Substantia nigra (tissue), 51 donors: ENCODE measurements at places on chromosomes 7 and 10.

DNA sequence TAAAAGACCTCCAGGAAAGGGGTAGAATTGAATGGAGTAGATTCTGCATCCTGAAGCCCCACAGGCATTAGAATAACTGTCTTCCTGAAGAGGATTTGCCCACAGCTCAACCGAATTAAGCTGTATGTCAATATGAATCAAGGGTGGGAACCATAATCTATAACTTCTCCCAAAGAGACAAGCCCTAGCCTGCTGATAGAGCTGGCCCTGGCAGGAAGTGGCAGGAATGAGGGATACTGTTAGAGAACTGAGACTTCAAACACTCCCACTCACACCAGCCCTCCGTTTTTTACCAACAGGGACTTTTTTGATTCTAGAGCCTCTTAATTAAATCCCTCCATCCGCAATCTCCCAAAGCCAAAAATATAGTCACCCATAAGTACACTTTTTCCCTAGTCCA, 12.2 kb upstream of the DUSP5 start:
- no peak for DNase-seq

DNA sequence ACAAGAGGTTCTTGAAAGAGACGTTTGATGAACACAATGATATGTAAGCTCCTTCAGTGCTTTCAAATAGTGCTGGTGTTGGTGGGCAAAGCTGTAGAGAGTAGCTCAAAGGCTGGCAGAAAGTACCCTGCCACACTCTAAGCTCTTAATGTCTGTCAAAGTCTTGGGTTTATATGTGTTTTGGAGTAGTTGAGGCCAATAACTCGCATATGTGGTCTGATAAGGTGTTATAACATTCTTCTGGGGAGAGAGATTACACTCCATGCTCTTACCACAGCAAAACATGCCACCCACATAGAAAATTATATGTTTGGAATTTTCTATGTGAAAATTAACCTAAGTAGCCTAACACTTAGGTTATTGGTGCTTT, 30.8 kb upstream of the NME8 start:
- DNase-seq = no peak

DNA sequence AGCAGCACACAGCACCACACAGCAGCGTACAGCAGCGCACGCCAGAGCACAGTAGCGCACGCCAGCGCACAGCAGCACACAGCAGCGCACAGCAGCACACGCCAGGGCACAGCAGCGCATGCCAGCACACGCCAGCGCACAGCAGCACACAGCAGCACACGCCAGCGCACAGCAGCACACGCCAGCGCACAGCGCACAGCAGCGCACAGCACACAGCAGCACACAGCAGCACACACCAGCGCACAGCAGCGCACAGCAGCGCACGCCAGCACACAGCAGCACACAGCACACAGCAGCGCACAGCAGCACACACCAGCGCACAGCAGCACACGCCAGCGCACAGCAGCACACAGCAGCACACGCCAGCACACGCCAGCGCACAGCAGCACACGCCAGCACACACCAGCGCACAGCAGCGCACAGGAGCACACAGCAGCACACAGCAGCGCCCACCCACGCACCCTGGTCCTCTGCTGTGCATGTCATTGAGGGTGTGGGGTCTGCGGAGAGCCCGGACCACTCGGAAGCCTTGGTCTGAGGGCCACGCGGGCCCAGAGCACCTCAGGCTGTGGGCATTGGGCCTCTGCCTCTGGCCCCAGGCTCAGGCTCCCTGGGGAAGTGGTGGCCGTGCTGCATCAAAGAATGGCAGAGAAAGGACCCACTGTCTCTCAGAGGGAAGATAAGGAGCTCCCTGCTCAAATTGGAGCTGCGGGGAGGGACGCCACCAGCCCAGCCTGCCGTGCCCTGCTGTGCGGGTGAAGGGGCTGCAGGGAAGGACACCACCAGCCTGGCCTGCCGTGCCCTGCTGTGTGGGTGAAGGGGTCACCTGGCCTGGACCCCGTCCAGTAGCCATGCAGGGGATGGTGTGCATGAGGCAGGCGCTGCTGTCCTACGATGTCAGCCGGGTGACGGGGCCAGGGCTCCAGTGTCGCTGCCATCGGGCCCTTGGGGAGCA, 27.5 kb upstream of the GPR146 start:
- no peak for DNase-seq

DNA sequence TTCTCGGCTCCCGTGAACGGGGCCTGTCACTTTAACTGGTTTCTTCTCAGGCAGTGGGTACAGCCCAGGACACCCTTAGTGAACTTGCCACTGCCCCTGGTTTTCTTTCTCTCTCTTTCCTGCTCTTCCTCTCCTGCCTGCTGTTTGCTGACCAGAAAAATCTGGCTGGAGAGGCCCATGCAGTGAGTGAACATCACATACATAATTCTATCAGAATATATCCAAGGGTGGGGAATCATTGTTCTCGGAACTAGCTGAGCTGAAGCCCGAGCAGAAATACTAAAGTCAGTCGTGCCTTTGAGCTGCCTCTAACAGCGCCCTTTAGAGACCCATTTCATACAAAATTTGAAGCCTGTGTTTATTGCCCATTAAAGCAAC, 501.5 kb upstream of the GALNT17 start:
- DNase-seq = no peak

DNA sequence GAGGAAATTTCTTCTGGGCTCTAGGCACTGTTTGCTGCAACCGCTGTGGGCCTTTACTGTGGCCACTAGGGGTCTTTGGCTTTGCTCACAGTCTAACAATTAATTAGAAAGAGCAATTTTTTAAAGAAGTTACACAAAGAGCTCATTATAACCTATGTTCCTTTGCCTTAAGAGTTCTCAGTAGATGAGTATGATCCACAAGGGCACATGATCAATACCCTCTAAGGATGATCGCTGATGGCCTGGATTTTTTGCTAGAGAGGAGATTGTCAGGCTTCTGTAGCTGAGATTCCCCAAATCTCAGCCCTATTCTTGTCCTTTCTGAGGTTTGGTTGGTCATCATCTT, 80.8 kb upstream of the RHOBTB1 start:
- peak; percentile 11 for DNase-seq

- no peak for DNase-seq
Measured at GRCh38 chr7:56087445-56087844, 5.3 kb downstream of the PHKG1 start.

GRCh38 chr10:33333260-33334101, 986 bp downstream of the NRP1 start:
- no peak for DNase-seq

DNA sequence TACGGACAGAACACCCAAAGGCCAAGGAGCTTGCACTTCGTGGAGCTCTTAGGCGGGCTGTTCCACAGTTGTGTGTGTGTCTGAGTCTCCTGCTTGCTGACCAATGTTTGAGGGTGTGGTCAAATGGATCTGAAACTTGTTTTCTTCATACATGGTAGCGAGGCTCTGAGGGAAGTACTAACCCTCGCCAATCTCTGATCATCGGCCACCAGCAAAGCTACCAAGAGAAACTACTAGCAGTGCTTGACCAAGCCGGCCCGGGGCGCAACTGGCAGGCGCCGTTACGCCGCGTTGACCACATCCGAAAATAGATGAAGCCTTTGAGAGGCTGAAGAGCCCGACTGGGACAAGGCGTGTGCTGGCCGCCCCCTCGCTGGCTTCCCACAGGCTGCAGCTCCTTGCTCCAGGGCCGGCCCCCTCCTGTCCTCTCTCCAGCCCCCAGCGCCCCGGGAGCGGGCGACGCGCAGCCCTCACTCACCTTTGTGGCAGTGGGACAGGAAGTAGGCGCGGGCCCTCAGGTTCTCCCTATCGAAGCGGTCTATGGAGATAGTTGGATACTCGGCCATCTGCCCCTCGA, 384 bp downstream of the DCLRE1C start:
- DNase-seq = peak; percentile 42

DNA sequence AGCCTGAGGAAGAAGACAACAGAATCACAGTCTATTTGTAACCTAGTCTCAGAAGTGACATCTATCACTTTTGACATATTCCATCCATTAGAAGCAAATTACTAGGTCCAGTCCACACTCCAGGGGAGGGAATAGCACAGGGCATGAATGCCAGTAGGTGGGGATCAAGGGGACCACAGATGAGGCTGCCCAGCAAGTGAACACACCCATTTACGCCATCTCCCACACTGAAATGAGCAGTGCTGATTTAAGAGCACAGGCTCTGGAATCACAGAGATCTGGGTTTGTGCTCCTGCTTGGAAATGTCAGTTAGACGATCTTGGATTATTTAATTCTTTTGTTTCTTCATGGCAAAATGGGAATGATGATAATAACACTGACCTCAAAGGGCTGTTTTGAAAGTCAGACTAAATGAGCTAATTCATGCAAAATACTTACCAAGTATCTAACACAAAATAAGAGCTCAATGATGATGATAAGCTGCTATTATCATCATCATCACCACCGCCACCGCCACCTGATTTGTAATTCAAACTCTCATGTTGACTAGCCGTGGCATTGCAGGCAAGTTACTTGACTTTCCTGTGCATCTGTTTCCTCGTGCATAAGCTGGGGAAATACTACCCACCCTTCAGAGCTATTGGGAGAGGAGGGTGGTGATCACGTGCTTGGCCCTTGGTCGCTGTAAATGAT, 138.9 kb upstream of the KLF14 start:
- DNase-seq = no peak

- no peak for DNase-seq
Measured at GRCh38 chr10:112235920-112236319, 47.3 kb upstream of the TECTB start.

- DNase-seq = no peak
Measured at GRCh38 chr7:81186691-81187090, 267.8 kb upstream of the SEMA3C start.

DNA sequence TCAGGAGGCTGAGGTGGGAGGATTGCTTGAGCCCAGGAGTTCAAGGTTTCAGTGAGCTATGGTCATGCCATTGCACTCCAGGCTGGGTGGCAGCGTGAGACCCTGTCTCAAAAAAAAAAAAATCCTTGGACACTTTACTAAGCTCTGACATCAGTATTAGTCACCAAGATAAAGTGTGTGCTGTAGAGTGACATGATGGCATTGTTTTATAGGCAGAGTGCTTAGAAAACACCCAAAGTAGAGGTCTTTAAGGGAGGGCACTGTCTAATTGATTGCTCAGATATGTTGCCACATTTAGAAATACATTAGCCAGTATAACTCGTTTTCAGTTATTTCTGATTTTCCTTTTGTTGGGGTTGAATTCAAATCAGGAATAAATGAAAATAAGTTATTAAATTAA, 235.9 kb downstream of the REEP3 start:
- no peak for DNase-seq

DNA sequence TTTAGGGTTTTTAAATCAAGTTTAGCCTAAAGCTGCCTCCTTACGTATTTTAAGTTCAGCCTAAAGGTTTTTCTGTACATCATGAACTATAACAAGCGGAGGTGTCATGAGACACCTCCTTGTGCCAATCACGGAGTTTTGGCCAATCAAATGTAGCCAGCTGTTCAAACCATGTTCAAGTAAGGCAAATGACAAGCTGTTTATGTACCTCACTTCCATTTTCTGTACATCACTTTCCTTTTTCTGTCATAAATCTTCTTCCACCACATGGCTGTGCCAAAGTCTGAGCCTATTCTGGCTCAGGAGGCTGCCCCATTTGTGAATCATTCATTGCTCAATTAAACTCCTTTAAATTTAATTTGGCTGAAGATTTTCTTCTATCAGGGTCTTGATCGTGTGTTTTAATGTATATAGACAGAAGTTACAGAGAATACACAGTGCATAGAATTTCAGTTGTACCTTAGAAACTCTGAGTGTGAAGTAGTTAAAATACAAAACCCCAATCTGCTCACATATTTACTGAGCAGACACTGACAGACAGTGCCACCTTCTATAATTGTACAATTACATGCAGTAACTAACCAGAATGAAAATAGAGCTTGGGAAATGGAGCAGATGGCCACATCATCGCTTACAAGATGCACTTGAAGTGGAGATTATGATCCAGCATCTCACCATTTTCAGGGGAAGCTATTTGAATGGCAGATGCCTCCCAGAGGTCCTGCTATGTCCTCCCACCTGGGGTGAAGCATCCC, 76.9 kb upstream of the LANCL2 start:
- DNase-seq = no peak

DNA sequence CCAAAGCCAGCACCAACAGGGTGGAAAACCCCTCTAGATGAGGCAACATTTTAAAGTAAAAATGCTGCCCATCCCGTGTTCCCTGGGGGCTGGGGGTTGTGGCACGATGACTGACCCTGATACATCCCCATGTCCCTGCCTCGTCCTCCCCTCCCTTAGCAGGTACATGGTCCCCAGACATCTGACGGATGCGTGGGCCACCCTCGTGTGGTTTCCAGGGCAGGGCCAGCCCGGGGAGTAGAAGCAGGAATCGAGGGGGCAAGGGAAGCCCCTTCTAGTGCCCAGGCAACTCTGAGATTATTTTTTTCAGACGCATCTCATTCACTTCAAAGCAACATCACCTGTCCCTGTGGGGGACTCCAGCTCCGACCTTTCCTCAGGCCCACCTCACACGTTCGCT, 3.5 kb downstream of the TMEM130 start:
- DNase-seq = no peak

DNA sequence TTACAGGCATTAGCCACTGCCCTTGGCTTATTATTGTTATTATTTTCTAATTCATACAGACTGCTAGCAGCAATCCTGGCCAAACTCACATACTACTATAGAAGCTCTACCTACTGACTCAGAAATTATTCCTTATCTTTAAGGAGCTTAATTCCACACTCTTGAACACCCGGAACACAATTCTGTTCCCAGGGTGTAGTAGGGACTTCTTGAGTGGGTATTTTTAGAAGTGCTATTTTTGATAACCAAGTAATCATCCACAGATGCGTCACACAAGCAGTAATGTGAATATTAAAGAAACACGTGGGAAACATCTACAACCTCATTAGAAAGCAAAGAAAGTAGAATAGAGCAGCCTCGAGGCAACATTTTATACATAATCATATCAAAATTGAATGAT, 149.2 kb downstream of the PTEN start:
- DNase-seq = no peak

GRCh38 chr10:78185693-78186055, 152.0 kb downstream of the RPS24 start:
- peak; percentile 38 for DNase-seq

- DNase-seq = no peak
Measured at GRCh38 chr10:124745252-124745651, 1.1 kb upstream of the FAM53B start.
